ENCODE measurements at places on chromosomes 2 and 18.

DNA sequence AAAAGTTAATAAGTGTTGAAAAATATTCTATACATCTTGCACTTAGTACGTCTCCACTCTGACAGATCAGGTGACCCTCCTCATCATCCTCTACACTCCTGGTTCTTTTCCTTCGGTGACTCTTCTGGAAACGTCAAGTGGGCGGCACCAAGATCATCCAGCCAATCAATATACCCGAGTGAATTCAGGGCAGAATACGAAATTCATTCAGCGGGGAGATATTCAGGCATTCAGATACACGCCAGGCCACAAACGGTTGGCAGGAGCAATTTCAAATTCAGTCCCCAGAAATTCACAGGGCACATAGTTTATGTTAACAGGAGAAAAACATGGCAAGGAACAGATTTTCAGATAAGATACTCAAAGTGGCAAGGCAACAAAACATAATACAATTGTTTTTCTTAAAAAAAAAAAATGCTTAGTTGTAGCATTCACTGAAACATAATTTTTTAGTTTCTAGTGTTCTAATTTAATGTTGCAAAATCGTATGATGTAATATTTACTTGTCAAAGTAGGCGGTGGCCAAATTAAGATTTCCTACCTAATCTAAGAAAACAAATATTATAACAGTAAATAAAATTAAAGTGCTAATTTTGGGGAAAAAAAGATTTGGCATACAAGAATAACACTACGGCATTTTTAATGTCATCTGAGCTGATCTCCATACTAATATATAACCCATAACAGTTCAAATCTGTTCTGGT lies 4.2 kb downstream of the CLK1 start:
- DNase-seq = no peak

- no peak for DNase-seq
Measured at GRCh38 chr2:197328461-197328860, 17.9 kb upstream of the ANKRD44 start.

- DNase-seq = no peak
Measured at GRCh38 chr18:75160364-75160763, 48.6 kb downstream of the PTGR3 start.

DNA sequence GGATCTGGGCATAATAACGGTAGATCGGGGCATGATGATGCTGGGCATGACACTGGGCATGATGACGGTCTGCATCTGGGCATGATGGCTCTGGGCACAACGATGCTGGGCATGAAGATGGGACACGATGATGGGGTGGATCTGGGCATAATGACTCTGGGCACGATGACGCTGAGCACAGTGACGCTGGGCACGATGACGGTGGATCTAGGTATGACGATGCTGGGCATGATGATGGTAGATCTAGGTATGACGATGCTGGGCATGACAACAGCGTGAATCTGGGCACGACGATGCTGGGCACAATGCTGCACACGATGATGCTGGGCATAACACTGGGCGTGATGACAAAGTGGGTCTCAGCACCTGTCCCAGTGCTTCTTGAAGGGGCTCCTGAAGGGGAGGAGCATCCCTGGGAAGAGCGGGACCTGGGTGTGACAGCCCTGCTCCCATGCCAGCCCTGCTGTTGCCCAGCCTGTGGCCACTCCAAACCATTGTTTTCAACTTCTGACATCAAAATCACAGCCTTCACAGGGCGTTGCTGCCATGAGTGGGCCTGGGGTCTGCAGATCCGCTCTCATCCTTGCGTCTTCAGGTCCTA lies 30.4 kb upstream of the ALLC start:
- DNase-seq = no peak

GRCh38 chr2:203383038-203383437 lies 54.8 kb downstream of the ABI2 start:
- no peak for DNase-seq

- no peak for DNase-seq
Measured at GRCh38 chr2:2027271-2027670, 283.0 kb upstream of the PXDN start.

- DNase-seq = peak; percentile 6
Measured at GRCh38 chr2:212777020-212777491, 238.5 kb upstream of the ERBB4 start.

GRCh38 chr2:119494163-119494790 lies 30.0 kb downstream of the SCTR start:
- no peak for DNase-seq

- no peak for DNase-seq
Measured at GRCh38 chr2:10590742-10591141, 99.0 kb downstream of the NOL10 start.

- DNase-seq = no peak
Measured at GRCh38 chr2:159933727-159934049, 128.7 kb downstream of the PLA2R1 start.

GRCh38 chr2:109398366-109399015 lies 215.3 kb downstream of the SEPTIN10 start:
- no peak for DNase-seq

DNA sequence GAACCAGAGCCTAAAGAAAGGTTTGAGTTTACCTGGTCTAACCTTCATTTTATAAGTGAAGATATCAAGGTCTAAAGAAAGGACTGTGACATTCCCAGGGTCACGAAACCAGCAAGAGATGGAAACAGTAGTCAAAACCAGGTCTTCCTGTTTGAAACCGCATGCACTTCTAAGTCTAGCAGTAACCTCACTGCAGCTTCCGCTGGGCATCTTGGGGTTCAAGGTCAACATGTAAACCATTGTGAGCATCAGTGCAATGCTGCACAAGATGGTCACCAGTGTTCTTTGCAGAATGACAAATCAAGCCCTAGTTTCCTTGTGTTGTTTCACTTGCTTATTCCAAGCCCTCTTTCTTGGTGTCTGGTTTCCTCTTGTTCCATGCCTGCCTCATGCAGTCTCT lies 292.9 kb upstream of the MEX3C start:
- no peak for DNase-seq

DNA sequence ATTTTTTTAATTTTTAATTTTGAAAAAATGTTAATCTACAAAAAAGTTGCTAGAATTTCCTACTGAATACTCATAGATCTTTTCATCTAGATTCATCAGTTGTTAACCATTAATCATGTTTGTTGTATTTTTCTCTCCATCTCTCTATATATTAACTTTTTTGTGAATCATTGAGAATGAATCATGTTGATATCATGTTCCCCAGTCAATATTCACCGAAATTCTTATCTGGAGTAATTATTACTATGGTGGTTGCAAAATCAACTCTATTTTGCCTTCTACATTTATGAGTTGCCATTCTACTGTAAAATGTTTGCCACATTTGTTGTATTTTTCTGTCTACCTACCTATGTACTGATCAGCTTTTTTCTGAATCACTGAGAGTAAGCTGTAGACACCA lies 154.0 kb downstream of the SPP2 start:
- DNase-seq = no peak

GRCh38 chr2:121547646-121548045 lies 17.0 kb downstream of the RNU4ATAC start:
- DNase-seq = no peak

DNA sequence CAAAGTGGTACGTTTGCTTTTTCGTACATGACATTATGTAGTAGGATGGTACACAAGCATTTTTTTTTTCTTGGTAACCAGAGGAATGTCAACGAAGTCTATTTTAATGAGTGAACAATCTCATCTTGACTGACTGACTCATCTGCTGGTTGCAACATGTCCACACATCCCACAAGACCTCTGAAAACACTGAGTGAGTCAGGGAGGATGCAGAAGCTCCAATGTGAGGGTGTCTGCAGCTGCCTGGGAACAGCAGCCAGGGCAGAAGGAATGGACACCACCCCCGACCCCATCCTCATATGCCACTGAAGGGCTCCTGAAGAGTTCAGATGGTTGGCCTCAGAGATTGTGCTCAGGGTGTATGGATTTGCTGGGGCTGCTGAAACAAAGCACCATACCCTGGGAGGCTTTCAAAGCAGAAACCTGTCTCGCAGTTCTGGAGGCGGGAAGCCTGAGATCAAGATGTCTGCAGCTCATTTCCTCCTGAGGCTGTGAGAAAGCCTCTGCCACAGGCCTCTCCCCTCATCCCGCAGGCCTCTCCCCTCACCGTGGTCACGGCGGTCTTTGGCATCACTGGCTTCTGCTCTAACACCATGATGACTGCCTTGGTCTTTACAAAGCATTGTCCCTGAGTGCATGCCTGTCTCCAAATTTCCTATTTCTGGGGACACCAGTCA lies 124.6 kb downstream of the LRATD1 start:
- no peak for DNase-seq

GRCh38 chr2:13667415-13667757 lies 950.6 kb downstream of the TRIB2 start:
- no peak for DNase-seq

GRCh38 chr2:8582651-8583399 lies 99.0 kb upstream of the ID2 start:
- DNase-seq = no peak

DNA sequence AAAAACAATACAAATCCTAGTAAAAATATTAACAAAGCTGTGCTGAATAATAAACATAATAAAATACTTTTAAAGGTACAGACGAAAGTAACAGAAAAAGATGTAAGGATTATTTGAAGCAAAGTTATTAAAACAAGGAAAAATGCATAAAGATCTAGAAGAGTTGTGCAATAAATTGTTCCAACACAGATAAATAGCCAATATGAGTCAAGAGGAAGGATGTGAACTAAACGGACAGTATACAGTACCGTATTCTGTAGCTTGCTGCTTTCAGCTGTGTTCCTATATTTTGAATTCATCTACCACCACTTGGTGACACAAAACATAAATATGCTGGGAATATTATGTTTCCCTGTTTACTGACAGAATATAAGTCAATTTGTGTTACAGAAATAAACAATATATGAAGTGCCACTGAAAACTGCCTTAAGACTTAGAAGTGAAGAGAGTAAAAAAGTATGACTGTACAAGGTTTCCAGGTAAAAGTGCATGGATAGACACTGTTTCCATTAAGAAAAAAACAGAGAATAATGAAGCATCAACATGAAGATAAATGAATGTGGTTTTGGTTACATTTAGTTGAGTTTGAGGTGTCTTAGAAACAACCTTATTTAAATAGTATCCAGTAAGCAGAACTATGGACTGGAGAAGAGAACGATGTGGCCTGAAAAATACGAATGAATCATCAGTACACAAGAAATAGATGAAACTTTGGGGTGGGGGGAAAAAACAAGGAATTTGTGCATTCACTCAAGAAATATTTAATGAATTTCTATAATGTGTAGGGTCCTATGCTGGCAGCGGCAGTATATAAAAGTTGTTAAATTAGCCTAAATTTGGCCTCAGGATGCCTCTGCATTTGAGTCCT lies 13.1 kb downstream of the PPP3R1 start:
- no peak for DNase-seq

DNA sequence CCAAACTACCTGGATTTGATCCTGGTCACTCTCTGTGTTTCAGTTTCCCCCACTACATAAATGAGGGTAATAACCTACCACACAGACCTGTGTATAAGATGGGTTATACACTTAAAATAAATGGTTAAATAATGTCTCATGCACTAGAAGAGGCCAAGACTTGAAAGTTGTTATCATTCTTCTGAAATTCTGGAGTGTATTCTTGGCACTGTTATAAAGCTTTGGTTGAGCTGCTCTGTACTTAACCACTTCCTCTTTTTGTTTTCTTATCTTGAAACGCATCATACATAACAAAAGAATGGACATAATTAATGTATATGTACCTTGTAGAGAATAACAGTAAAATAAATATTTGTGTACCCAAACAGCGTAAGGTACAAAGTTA lies 281.0 kb downstream of the AFF3 start:
- DNase-seq = no peak

DNA sequence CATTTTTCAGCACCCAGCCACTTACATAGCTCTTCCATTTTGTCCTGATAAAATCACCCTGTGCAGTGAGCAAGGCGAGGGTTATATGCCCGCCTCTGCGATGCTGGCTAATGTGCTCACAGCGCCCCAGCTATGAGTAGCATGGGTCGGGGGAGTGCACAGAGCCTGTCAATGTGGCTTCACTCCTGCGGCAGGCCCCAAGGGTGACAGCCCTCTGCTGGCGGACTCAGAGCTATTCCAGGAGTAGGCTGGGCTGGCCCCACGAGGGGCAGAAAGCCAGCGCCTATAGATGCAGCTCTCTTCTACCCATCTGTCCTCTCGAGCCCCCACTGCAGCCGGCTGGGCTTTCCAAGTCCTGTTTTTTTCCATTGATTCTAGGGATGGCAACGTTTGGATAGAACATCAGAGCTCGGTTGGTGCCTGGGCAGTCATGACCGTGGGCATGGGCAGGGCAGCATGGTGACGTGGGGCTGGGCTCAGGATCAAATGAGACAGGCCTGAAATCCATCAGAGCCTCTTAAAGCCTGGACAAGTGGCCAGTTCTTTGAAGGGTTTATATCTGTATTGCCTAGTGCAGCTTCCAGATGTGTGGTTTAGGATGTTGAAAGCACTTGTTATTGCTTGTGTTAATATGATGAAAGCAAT lies 134.7 kb downstream of the MCFD2 start:
- DNase-seq = no peak

- no peak for DNase-seq
Measured at GRCh38 chr2:59025157-59025757, 784.1 kb upstream of the FANCL start.

- no peak for DNase-seq
Measured at GRCh38 chr2:110852541-110853263, 120.3 kb downstream of the ACOXL start.

GRCh38 chr2:5145801-5146200 lies 546.4 kb upstream of the SOX11 start:
- DNase-seq = no peak

GRCh38 chr2:188922191-188922590 lies 52.0 kb upstream of the COL3A1 start:
- DNase-seq = no peak

DNA sequence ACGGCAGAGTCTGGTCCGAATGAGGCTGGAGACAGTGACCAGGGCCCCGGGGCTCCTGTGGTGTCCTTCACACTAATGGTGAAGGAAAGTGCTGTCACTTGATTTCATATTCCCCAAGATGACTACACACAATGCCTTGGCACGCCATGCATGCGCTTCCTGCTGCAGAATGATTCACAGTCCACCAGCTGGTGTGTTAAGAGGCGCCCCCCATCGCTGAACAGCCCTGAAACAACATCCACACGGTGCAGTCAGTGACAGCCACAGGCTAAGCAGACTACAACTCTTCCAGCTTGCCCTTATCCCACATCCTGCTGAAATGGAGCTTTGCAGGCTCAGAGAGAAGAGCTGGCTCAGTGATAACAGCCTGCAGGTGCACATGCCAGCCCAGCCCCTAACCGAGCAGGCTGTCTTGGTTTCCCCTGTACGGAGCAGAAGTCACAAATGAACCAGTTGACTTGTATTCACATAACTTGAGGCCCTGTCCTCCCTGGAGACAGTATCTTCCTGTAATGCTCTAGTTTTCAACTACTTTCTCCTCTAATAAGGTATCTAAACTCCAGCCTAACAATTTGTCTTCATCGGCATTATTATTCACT lies 24.3 kb upstream of the CDH20 start:
- no peak for DNase-seq

DNA sequence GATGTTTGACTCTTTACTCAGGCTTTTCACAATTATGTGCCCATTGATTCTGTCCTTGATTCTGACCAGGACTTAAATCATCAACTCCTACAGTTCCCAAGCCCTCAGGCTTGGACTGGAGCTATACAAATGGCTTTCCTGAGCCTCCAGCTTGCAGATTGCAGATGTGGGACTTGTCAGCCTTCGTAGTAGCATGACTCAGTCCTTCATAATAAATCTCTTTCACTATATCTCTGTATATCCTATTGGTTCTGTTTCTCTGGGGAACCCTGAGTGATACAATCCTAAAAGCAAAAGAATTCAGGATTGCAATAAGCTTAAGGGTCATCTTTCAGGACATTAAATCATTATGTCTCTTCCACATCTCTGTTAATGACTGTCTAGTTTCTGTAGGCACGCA lies 356.6 kb downstream of the RIT2 start:
- DNase-seq = no peak
